ENCODE measurements at places on chromosomes 3 and 15. TPM values are rescaled to one million over a fixed set of nuclear protein-coding genes. Genes with fewer than 3 reads are reported as not detected.

Gene GPR62
- not detected for polyA plus RNA-seq

Gene NECTIN3
- 0.48 TPM for polyA plus RNA-seq

Gene CLEC3B
- polyA plus RNA-seq = not detected

Gene NRROS
- 18.9 TPM for polyA plus RNA-seq

Gene CACNA1D
- not detected for polyA plus RNA-seq

Gene ADCY5
- polyA plus RNA-seq = not detected

Gene CNTN3
- polyA plus RNA-seq = not detected

Gene KNL1
- polyA plus RNA-seq = 1.1 TPM

Gene ATP13A3
- polyA plus RNA-seq = 4.2 TPM

Gene IL5RA
- 2.8 TPM for polyA plus RNA-seq

Gene UBP1
- polyA plus RNA-seq = 9.3 TPM

Gene ACTC1
- polyA plus RNA-seq = not detected

Gene MITF
- 0.54 TPM for polyA plus RNA-seq

Gene TNIK
- polyA plus RNA-seq = 3.0 TPM

Gene CFAP92
- polyA plus RNA-seq = not detected

Gene SEMA3B
- not detected for polyA plus RNA-seq

Gene SPATA12
- not detected for polyA plus RNA-seq

Gene KPNA4
- polyA plus RNA-seq = 9.5 TPM

Gene RYR3
- 0.08 TPM for polyA plus RNA-seq

Gene AGBL1
- not detected for polyA plus RNA-seq

Gene ECT2
- polyA plus RNA-seq = 4.2 TPM

Gene GPR87
- polyA plus RNA-seq = not detected

Gene SERPINI2
- not detected for polyA plus RNA-seq

Gene CFAP91
- not detected for polyA plus RNA-seq

Gene FOXB1
- polyA plus RNA-seq = not detected

Gene PDE12
- polyA plus RNA-seq = 14.7 TPM

Gene GLCE
- 2.8 TPM for polyA plus RNA-seq

Gene SLC6A20
- polyA plus RNA-seq = 0.69 TPM

Gene TMCO5A
- polyA plus RNA-seq = not detected

Gene ULK3
- 25.2 TPM for polyA plus RNA-seq

Gene IGSF10
- polyA plus RNA-seq = not detected

Gene HDAC11
- polyA plus RNA-seq = 1.3 TPM

Gene GABRG3
- polyA plus RNA-seq = not detected

Gene IGDCC3
- polyA plus RNA-seq = not detected

Gene C3orf49
- not detected for polyA plus RNA-seq

Gene NR2F2
- not detected for polyA plus RNA-seq

Gene DUOX1
- polyA plus RNA-seq = 1.4 TPM

Gene CPNE9
- not detected for polyA plus RNA-seq

Gene CSTA
- polyA plus RNA-seq = not detected

Gene UNC13C
- polyA plus RNA-seq = 0.16 TPM

Gene MUC20
- 0.39 TPM for polyA plus RNA-seq

Gene FOXL2NB
- polyA plus RNA-seq = not detected

Gene WNT7A
- 0.23 TPM for polyA plus RNA-seq

Gene ACKR2
- not detected for polyA plus RNA-seq

Gene RTP1
- not detected for polyA plus RNA-seq
